ENCODE measurements at places on chromosomes 2 and 18. TPM values are rescaled to one million over a fixed set of nuclear protein-coding genes. Genes with fewer than 3 reads are reported as not detected.

DNA sequence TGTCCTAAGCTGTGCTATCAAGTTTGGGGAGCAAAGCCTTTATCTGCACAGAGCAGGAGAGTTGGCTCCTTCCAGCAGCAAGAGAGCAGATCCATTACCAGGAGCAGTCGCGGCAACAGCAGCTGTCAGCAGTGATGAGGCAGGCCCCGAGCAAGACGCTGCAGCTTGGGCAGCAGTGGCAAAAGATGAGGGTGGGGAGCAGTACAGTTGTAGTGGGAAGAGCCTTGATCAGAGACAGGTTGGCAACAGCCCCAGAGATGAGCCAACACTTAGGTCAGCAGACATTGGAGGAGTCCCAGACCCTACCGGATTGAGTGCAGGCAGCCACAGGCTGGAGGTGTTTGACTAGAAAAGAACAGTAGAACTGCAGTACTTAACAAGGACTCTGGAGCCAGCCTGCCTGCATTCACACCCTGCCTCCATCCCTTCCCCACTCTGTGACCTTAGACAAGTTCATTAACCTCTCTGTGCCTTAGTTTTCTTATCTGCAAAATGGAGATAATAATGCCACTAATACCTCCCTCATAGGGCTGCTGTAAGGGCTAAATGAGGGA, 117.1 kb upstream of the SERTAD2 start:
- H3K27me3 ChIP-seq: no peaks in the 10 kb centered on the region
- H3K27ac ChIP-seq: no peak overlapping the region
- peaks cover 23% of the 10 kb centered on the region for H3K4me1 ChIP-seq
- DNase-seq: no peak
- H3K4me3 ChIP-seq: no peak overlapping the region

PSMA8 gene
- polyA plus RNA-seq: 2.9 TPM

SLC9A2 gene
- polyA plus RNA-seq: 0.04 TPM

ACOXL gene
- polyA plus RNA-seq: not detected

COL6A3 gene
- not detected for polyA plus RNA-seq

DNA sequence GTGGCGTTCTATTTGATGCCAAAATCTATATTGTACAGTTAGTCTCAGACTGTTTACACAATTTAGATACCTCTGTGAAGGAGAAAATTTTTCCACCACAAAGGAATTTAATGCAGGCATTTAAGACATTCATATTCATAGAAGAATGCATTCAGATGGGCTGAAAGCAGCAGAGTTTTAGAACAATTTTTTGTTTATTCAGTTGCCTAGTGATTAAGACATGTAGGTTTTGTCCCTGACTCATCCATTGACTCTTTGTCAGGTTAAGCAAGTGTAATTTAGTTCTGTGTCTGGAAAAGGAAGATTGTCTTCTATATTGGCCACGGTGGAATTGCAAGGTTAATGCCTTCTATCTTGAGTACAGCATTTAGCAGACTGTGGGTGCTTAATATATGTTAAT, 515.0 kb downstream of the PARD3B start:
- no peaks in the 10 kb centered on the region for H3K36me3 ChIP-seq
- H3K27ac ChIP-seq: no peak overlapping the region
- H3K4me1 ChIP-seq: no peaks in the 10 kb centered on the region

- H3K4me1 ChIP-seq: peaks cover 12% of the 10 kb centered on the region
- H3K36me3 ChIP-seq: no peaks in the 10 kb centered on the region
- DNase-seq: no peak
- no peaks in the 10 kb centered on the region for H3K27me3 ChIP-seq
These were observed 983 bp downstream of the MTX2 start for GRCh38 chr2:176270100-176270750.

DNA sequence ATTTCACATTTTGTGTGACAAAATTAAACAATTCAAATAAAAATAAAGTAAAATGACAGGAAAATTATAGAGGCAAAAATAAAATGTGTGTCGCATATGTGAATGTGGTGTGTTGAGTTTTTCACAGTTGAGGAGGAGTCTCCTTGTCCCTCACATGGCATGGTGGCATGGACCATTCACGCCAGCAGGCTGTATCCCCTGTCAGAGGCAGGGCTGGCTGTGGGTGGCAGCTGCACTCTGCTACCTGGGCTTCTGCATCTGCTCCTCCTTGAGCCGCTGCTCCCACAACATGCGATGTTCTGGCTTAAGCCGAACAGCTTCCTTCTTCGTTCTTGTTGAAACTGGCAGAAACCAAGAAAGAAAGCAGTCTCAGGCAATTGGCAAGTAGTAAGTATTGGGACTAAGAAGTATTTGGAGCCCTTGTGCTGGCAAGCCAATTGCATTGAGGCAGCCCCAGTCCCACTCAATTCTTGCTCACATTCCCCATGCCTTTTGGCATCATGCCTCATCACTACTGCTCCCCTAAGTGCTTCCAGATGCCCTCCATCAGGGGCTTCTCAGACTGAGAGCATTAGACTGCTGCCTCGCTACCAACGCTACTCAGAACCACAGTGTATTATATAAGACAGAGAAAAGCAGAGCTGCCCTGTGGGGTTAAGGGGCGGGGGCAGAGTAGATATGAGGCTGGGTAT, 177.9 kb upstream of the NABP1 start:
- H3K4me1 ChIP-seq: no peaks in the 10 kb centered on the region
- no peaks in the 10 kb centered on the region for H3K27me3 ChIP-seq
- H3K36me3 ChIP-seq: no peaks in the 10 kb centered on the region
- peak overlapping the region; percentile 38 for H3K27ac ChIP-seq
- H3K4me3 ChIP-seq: no peak overlapping the region
- DNase-seq: no peak

DNA sequence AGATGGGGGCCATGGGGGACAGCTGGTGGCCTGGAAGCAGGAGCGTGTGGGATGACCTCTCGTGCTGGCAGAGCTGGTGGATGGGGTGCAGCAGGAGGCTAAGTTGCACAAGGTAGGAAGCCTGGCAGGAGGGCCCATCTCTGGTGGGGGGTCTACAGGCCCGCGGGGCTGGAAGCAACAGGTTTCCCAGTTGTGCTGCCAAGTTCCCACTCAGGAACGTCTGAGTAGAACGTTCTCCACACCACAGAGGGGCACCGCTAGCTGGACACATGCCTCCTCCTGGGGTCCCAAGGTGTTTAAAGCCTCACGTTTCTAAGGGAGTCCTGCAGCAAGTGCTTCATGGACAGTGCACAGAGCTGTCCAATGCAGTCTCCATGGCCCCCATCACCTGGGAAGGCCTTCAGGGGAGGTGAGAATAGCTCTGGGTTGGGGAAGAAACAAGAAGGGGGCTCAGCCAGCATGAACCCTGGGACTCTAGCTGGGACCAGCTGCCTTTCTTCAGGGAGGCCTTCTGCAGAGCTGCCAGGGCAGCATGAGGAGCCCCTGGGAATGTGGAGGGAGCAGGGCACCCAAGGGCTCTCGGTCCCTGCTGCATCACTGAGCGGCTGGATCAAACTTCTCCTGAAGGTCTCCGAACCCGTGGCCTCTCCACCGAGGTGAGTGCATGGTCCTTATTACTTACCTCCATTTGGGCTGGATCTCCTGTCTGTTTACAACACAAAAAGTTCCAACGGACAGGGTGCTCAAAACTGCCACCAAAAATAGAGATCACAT, 80.0 kb downstream of the TWIST2 start:
- no peaks in the 10 kb centered on the region for H3K36me3 ChIP-seq
- H3K4me1 ChIP-seq: no peaks in the 10 kb centered on the region
- no peak for DNase-seq
- no peak overlapping the region for H3K4me3 ChIP-seq
- peaks cover 44% of the 10 kb centered on the region for H3K27me3 ChIP-seq
- H3K27ac ChIP-seq: no peak overlapping the region

GRCh38 chr18:63850020-63850419, 37.5 kb upstream of the SERPINB2 start:
- DNase-seq: no peak
- no peaks in the 10 kb centered on the region for H3K36me3 ChIP-seq
- H3K27me3 ChIP-seq: peaks cover 15% of the 10 kb centered on the region

CNGA3 gene
- not detected for polyA plus RNA-seq

KIF1A gene
- not detected for polyA plus RNA-seq

CDKL4 gene
- not detected for polyA plus RNA-seq

Measured in naive B cell (primary cell).